ENCODE measurements at places on chromosomes 3 and 15.

DNA sequence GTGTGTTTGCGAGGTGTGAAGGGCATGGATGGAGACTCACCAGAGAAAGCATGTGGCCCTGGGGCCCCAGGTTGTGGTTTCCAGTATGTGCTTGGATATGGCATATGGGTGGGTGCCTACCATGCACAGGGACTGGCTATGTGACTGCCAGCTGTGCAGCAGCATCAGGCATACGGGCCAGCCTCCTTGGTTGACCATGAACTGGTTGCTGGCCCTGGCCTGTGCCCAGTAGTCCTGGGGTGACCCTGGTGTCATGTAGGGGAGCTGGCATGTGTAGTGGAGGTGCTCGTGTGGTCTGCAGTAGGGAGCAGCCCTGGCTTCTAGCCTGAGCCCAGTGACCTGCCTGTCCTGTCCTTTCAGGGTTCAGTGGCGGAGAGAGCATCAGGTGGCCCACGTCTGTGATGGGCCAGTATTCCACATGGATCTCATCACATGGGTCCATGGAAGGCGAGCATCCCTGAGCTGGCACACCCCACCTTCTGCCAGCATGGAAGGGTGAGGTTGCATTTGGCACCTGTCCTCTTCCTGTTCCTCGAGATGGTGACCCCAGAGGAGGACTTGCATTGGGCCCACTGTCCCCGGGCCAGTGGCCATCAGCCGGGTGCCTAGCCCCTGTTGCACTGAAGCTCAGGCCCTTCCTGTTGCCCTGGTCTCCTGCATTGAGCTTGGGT lies 228.9 kb downstream of the SNRPN start:
- DNase-seq: no peak

- peak; percentile 10 for DNase-seq
Observed at GRCh38 chr3:8964436-8965370, 1.4 kb upstream of the RAD18 start.

DNA sequence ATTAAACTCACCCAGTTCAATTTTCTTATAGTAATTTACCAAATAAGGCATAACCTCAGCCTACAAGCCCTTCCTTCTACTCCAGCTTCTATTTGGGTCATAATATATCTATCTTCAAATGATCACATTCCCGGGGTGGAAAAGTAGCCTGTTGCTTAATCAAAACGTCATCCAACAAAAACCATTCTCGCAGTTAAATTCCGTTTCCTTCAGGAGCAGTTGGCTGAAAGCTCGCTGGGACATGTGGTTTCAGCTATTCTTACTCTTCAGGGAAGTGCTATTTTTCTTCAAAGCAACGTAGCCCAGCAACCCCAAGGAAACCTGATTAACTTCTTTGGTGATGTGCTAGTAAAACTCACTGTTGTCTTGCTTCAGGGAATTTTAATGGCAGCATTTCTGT lies 59.6 kb downstream of the MAGI1 start:
- DNase-seq: no peak

DNA sequence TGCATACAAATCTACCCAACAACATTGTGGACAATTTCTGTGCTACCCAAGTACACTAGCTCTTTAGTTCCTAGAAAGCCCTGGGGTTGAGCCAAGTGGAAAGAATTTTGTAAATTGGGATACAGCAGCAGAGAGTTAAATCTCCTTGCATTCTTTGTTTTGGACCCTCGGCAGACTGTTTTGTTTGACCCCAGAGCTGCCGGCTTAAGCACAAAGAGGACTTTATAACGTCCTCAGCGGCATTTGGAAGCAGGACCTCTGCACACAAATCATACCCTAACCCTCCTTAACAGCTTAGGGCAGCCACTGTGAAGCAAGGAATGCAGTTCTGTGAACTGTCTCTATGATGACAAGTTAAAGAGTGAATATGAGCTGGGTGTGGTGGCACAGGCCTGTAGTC lies 415.3 kb downstream of the CNTN4 start:
- no peak for DNase-seq

DNA sequence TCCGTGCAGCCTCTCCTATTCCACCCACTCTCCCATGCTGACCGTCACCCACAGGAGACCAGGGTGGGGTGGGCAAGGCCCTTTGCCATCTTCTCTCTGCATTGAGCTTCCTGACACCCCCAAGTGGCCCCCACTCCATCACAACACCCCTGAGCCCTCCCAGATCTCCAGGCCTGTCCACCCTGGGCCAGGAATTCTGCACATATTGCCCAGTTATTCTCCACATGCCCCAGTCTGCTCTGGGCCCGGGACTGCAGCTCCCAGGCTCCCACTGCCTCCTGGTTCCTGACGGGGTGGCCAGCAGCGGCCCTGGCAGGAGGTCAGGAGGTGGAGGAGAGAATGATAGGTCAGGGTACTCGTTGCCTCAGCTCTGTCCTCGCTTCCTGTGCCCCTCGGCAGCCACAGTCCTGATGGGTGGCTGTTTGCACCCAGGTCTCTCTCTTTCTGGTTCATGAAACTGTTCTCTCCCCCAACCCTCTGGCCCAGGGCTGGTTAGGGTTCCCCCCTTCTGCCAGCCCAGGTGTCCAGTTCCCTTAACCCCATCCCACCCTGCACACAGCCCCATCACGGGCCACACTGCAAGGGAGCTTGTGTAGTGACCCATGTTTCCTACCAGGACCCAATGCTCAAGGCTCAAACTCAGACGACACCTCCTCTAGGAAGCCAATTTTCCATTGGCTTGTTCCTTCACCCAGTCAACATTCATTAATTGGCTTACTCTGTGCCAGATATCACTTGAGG lies 47.3 kb downstream of the IQSEC1 start:
- DNase-seq: no peak

DNA sequence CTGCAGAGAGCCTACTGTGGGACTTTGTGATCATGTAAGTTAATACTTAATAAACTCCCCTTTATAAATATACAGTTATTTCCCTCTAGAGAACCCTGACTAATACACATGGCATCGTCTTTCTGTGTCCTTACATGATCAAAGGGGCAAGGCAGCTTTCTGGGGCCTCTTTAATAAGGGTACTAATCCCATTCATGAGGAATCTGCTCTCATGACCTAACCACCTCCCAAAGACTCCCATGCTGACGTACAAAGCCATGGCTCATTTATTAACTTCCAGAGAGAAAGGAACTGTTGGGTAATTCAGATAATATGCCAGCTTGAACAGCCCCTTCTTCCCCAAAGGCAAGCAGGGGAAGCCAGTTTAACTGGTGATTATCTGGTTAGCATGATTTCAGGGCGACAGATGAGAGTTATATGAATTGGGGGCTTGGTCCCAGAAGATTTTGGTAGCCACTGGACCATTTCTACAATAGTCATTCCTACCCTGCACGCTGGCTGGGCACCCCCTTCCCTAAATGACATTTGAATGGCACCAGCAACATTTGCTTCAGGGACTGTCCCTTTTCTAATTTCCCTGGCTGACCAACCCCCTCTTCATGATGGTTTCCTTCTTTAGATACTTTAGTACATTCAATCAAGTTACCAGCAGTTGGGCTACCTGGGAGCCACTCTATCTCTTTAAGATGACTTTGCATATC lies 83.6 kb upstream of the C3orf80 start:
- no peak for DNase-seq

DNA sequence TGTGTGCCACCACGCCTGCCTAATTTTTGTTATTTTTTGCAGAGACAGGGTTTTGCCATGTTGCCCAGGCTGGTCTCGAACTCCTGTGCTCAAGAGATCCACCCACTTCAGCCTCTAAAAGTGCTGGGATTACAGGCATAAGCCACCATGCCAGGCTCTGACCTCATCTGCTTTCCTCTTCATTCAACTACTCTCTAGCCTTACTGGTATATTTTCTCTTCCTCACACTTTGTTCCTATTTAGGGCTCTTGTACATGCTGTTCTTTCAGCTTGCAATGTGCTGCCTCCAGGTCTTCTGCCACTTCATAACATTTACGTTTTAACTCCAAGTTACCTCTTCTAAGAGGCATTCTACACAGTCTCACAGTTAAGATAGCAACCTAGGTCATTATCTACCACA lies 34.9 kb downstream of the PIK3CB start:
- no peak for DNase-seq

GRCh38 chr15:31069360-31070000 lies 32.0 kb downstream of the TRPM1 start:
- DNase-seq: no peak

GRCh38 chr3:53763353-53763752 lies 82.9 kb downstream of the CHDH start:
- DNase-seq: no peak

GRCh38 chr3:105960381-105960780 lies 91.6 kb upstream of the CBLB start:
- no peak for DNase-seq

- DNase-seq: no peak
Observed at GRCh38 chr3:132209855-132210254, 107.4 kb upstream of the ACP3 start.

GRCh38 chr3:14962762-14963161 lies 15.4 kb downstream of the NR2C2 start:
- DNase-seq: no peak

DNA sequence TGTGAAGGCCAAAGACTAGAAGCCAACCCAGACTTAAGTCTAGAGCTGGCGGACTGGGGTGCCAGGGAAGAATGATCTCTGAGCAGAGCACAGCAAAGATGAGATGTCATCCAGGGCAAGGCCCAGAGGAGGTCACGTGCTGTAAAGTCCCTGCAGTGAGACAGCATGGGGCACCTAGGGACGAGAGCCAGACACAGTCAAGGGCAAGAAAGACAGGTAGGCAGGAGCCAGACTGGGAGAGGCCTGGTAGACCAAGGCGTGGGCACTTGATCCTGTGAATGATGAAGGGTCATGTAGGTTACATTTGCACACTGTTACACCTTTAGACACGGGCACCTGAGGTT lies 379.7 kb upstream of the PROK2 start:
- DNase-seq: no peak

DNA sequence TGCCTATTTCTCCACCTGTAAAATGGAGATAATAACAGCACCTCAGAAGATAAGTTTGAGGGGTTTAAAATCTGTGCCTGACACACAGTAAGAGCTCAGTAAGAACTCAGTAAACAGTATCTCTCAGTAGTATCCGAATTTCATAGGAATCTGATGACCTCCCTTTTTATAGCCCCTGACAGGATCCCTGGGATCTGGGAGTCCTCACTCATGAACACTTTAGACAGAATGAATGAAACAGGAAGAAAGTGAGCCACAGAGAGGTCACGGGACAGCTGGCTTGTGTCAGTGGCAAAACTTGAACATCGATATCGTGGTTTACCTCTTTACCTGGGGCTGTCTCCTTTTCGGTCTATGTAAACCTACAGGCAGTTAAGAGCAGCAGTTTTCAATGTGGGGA lies 51.2 kb downstream of the LRTM1 start:
- DNase-seq: no peak

DNA sequence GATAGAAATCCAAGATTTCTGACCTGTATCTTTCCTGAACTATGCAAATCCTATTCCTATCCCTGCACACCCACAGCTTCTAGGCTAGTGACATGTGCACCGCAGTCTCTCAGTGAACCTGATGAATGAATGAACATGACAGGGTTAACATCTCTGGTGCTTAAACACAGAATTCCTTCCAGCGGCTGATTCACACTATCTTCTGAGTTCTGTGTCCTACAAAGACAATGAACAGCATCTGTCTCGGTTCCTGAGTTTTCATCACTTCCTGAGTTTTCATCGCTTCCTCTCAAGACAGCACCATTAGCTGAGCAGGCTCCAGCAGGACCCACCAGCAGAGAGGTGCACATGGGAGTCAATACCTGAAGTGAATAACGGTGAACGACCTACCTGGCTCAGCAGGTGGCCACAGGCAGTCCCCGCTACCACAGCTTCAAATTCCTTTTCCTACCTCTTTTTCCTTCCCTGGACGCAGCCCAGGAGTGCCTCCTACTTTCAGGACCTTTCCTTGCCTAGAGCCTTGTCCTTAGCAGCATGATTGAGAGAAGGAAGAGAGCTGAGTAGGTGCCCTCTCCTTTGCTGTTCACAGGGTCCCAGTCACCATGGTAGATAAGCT lies 113.5 kb downstream of the IGF2BP2 start:
- peak; percentile 39 for DNase-seq

- no peak for DNase-seq
Observed at GRCh38 chr3:161042023-161042501, 63.1 kb downstream of the B3GALNT1 start.

GRCh38 chr3:86976219-86976618 lies 14.7 kb downstream of the VGLL3 start:
- no peak for DNase-seq

DNA sequence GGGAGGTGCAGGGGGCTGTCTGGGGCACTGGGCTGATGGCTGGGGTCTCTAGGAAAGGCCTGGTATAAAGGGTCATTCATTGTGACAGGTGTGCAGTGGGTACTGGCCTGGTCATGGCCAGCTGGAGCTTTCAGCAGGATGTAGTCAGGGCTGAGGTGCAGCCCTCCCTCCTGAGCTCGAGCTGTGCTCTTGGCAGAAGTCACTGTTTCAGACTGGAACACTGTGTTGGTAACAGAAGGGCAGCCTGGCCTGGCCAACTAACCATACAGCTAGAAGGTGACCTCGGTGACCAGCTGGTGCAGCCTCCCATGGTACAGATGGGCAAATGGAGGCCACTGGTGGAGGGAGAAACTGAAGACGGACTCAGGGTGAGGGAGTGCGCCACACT lies 34.4 kb upstream of the LCTL start:
- no peak for DNase-seq

- DNase-seq: no peak
Observed at GRCh38 chr3:42668793-42669217, 15.3 kb downstream of the ZBTB47 start.

- DNase-seq: no peak
Observed at GRCh38 chr3:81300324-81300927, 461.0 kb downstream of the GBE1 start.

DNA sequence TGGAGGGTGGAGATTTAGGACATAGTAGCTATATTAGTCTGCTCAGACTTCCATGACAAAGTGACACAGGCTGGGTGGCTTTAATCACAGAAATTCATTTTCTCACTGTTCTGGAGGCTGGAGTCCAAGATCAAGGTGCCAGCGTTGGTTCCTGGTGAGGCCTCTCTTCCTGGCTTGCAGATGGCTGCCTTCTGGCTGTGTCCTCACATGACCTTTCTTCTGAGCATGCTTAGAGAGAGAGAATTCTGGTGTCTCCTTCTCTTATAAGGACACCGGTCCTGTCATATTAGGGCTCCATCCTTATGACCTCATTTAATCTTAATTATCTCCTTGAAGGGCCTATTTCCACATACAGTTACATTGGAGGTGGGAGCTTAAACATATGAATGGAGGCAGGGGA lies 14.9 kb upstream of the SHC4 start:
- DNase-seq: no peak

- DNase-seq: no peak
Observed at GRCh38 chr3:142563496-142563997, 15.0 kb downstream of the ATR start.

GRCh38 chr15:76333720-76334437 lies 2.7 kb upstream of the ISL2 start:
- DNase-seq: no peak

- DNase-seq: no peak
Observed at GRCh38 chr3:172224560-172225214, 185.3 kb downstream of the FNDC3B start.

DNA sequence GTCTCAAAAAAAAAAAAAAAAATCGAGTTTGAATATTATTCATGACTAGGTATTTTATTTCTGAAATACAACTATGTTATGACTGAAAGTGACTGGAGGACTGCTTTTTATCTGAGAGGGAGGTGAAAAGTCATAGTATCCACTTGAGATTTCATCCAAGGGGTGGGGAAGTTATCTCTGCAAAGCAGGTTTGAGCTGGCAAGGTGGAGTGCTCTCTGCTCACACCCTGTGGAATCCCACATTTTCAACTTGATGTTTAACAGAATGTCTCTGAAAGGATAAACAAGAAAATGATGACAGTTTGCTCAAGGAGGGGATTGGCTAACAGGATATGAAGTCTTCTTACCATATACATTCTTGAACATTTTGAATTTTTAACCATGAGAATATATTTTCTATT lies 27.3 kb upstream of the SEC62 start:
- no peak for DNase-seq
